ENCODE measurements at places on chromosomes 2 and 18. TPM values are rescaled to one million over a fixed set of nuclear protein-coding genes. Genes with fewer than 3 reads are reported as not detected.

- DNase-seq, result peak; percentile 57
Observed at GRCh38 chr2:45652090-45653031, 886 bp downstream of the PRKCE start.

DNA sequence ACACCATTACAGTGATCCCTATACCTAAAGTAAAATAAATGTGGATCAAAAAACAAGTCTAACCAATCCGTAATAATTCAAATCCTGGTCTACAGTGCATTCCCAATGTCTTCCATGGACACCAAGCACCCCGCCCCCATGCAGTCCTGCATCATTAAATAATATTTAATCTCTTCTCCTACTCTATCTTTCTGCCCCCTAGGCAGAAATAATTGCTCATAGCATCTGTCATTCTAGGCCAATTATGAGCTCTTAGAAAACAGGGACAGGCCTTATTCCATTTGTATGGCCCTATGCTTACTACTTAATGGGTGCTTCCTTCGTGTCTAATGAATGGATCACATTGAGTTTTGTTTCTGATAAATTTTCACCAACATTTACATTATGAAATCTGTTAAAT is 66.4 kb downstream of the PAX3 start:
- no peak for DNase-seq

DNA sequence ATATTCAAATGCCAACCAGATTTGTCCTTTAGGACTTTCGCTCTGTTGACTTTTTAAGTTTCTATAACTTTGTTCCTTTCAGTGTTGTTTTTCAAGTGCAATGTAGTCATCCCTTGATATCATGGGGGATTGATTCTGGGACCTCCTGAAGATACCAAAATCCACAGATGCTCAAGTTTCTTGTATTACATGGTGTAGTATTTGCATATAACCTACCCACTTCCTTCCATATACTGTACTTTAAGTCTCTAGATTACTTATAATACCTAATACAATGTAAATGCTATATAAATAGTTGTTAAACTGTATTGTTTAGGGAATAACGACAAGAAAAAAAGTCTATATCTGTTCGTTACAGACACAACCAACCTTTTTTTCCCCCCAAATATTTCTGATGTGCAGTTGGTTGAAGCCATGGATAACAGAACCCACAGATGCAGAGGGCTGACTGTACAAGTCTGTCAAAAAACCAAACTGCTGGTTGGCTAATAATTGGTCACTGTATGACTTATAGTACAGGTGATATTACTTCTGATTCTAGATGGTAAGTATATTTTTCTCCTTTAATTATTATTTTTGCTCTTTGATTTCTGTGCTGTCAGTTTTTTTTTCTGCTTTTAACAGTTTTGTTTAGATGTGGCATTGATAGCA is 201.7 kb upstream of the STON1 start:
- DNase-seq, result no peak

GRCh38 chr2:8535469-8535795 is 146.4 kb upstream of the ID2 start:
- no peak for DNase-seq

- DNase-seq, result no peak
Observed at GRCh38 chr2:162734866-162735265, 103.7 kb downstream of the KCNH7 start.

DNA sequence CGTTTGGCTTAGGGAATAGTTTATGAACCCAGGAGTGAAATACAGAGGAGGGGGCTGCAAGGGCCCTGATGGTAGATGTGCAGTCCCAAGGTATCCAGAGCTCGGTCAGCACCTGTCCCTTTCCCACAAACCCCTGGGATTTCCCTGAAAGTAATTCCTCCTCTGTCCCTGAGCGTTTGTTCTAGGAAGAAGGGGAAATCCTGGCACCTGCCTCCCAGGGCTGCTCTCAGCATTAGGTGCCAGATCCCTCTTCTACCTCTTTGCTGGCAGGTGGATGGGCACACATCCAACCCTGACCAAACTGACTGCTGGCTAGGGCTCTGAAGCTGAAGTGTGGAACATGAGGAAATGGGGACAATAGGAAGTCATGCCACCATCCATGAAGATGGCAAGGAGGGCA is 824.0 kb downstream of the SLC4A3 start:
- no peak for DNase-seq

DNA sequence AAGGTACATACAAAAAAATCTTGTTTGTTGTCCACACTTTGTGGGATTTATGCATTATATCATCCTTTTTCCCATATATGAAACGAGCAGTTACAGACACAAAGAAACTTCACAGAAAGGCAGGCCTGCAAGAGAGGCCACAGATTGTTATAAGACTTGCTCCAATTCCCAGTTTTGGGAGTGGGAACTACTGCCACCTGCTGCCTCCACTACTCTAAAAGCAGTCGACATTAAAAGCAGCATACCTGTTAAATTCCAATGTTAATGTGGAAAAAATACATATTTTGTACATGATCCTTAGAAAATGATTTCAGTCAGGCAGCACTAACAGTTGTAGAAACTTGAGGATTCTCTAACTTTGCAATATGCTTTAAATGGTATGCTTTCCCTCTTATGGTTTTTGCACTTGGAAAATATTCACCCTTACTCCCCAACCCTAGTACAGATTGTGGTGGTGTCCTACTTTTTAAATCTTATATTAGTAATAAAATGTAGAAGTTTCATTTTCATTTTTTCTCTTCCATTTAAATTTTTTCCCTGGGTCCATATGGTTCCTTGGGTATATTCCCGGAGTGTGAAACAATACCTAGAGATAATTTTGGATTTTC is 37.9 kb downstream of the SLC38A11 start:
- DNase-seq, result no peak

Gene FBLN7
- total RNA-seq, result 1.8 TPM

Gene MDH1B
- 0.44 TPM for total RNA-seq

Gene PARD3B
- total RNA-seq, result 0.55 TPM

Gene TMEM37
- total RNA-seq, result not detected

Gene ASIC4
- 0.09 TPM for total RNA-seq

Gene OXER1
- total RNA-seq, result not detected
